ENCODE measurements at places on chromosomes 7 and 10. TPM values are rescaled to one million over a fixed set of nuclear protein-coding genes. Genes with fewer than 3 reads are reported as not detected.
A peak's percentile ranks its signal among the peaks of the same experiment; 100 is the strongest.

GRCh38 chr10:71044720-71045119 lies 156.4 kb upstream of the PCBD1 start:
- peaks cover 9% of the 10 kb centered on the region for H3K4me1 ChIP-seq
- no peak overlapping the region for H3K27ac ChIP-seq
- no peak overlapping the region for H3K4me3 ChIP-seq
- no peaks in the 10 kb centered on the region for H3K27me3 ChIP-seq
- no peaks in the 10 kb centered on the region for H3K36me3 ChIP-seq

- H3K4me3 ChIP-seq = peak overlapping the region; percentile 92
- H3K4me1 ChIP-seq = peaks cover 11% of the 10 kb centered on the region
- H3K27ac ChIP-seq = peak overlapping the region; percentile 95
- no peaks in the 10 kb centered on the region for H3K36me3 ChIP-seq
Measured at GRCh38 chr7:107744345-107744750, 406 bp downstream of the CBLL1 start.

GRCh38 chr7:16762177-16762576 lies 8.6 kb downstream of the TSPAN13 start:
- no peaks in the 10 kb centered on the region for H3K4me1 ChIP-seq
- DNase-seq = peak; percentile 22
- H3K27me3 ChIP-seq = no peaks in the 10 kb centered on the region

GRCh38 chr10:29277296-29277695 lies 11.6 kb upstream of the LYZL1 start:
- no peak for DNase-seq
- no peak overlapping the region for H3K27ac ChIP-seq
- H3K27me3 ChIP-seq = no peaks in the 10 kb centered on the region
- no peaks in the 10 kb centered on the region for H3K36me3 ChIP-seq

GRCh38 chr10:127498087-127498486 lies 51.0 kb upstream of the NPS start:
- no peak overlapping the region for H3K4me3 ChIP-seq
- no peaks in the 10 kb centered on the region for H3K36me3 ChIP-seq
- H3K4me1 ChIP-seq = no peaks in the 10 kb centered on the region
- H3K27me3 ChIP-seq = no peaks in the 10 kb centered on the region
- no peak for DNase-seq

GRCh38 chr7:132614428-132615318 lies 38.4 kb upstream of the PLXNA4 start:
- DNase-seq = no peak
- H3K27ac ChIP-seq = no peak overlapping the region
- no peaks in the 10 kb centered on the region for H3K27me3 ChIP-seq
- H3K4me1 ChIP-seq = no peaks in the 10 kb centered on the region
- no peak overlapping the region for H3K4me3 ChIP-seq
- H3K36me3 ChIP-seq = no peaks in the 10 kb centered on the region

The TRIM50 gene
- total RNA-seq = 10.7 TPM

GRCh38 chr7:7920481-7920880 lies 48.1 kb upstream of the GLCCI1 start:
- no peak for DNase-seq
- H3K4me3 ChIP-seq = peak overlapping the region; percentile 11
- H3K4me1 ChIP-seq = peaks cover 9% of the 10 kb centered on the region

The THSD7A gene
- total RNA-seq = 0.87 TPM

DNA sequence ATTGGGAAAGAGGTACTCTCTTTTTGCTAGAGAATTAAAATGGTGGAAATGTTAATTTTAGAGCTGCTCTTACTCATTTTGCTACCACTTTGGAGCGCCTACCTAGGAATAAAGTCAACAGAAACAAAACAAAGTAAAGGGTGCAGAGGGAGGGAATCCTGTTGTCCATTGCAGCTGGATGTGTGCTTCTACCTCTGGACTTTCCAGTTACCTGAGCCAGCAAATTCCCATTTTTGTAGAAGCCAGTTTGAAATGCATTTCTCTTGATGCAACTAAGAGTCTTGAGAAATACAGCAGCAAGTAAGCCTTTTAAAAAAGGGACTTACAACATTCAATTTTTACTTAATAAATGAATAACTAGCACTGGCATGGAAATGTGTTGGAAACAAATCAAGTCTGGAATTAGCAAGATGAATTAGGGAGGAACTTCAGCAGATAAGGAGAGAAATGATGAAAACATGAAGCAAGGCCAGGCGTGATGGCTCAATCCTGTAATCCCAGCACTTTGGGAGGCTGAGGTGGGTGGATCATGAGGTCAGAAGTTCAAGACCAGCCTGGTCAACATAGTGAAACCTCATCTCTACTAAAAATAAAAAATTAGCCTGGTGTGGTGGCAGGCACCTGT lies 113.5 kb upstream of the CTTNBP2 start:
- DNase-seq = peak; percentile 20
- H3K27me3 ChIP-seq = no peaks in the 10 kb centered on the region
- no peaks in the 10 kb centered on the region for H3K4me1 ChIP-seq
- H3K36me3 ChIP-seq = no peaks in the 10 kb centered on the region
- H3K27ac ChIP-seq = no peak overlapping the region
- H3K4me3 ChIP-seq = no peak overlapping the region
